LNCaP clone FGC (cell line): ENCODE measurements at places on chromosomes 4 and X.

DNA sequence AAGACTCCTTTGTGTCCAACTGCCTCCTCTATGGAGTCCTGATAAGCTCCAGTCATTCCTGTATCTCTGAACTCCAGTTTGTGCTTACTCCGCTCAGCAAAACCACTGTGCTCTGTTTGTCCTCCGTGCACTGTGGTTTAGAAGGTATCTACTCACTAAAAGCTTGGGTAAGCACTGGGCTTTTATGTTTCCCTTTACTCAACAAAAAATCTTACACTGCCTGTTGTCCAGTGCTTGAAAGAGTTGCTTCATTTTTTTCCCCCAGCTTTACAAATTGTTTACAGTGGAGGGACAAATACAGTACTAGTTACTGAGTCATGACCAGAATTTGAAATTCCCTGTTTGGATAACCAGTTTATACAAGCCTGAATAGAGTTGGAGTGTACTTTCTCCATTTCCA lies 545.3 kb upstream of the FAT1 start:
- no peak for DNase-seq

- DNase-seq: peak; percentile 17
Measured at GRCh38 chr4:22607382-22607781, 85.4 kb upstream of the GBA3 start.

DNA sequence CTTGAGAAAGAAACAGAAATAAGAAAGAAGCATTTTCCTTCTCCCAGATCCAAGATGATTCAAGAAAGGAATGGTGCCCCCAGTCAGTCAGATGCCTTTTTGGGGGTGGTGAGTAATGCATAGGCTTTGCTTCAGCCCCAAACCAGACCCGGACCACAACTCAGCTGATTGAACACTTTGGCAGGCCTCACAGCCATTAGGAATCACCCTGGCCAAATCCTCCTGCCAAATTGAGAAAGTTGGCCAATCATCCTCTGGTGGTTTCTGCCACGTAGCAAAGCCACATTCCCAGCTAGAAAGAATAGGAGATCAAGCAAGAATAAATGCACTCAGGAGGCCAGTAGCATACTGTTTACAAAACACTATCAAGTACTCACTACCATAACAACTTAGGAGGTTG lies 33.7 kb downstream of the FRMD7 start:
- DNase-seq: no peak

- no peak for DNase-seq
Measured at GRCh38 chr4:173332021-173332487, 2.1 kb downstream of the HMGB2 start.
